ENCODE measurements at places on chromosomes 4 and X.

DNA sequence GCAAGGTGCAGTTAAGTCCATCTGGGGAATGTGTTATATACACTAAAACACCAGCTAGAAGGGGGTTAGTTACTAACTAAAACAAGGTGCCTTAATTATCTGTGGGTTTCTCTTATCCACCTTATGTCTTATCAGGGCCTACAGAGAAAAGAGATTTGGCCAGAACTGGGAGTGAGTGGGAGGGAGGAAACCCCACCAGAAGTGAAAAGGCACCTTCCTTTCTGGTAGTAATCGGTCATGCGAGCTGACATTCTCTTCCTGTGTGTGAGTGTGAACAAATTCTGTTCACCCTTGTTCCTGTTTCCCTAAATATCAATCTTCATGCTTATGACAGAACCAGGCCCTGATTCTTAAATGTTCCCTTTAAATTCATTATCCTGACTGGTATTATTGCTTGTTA, 43.5 kb downstream of the SRPX2 start:
- no peak for DNase-seq

DNA sequence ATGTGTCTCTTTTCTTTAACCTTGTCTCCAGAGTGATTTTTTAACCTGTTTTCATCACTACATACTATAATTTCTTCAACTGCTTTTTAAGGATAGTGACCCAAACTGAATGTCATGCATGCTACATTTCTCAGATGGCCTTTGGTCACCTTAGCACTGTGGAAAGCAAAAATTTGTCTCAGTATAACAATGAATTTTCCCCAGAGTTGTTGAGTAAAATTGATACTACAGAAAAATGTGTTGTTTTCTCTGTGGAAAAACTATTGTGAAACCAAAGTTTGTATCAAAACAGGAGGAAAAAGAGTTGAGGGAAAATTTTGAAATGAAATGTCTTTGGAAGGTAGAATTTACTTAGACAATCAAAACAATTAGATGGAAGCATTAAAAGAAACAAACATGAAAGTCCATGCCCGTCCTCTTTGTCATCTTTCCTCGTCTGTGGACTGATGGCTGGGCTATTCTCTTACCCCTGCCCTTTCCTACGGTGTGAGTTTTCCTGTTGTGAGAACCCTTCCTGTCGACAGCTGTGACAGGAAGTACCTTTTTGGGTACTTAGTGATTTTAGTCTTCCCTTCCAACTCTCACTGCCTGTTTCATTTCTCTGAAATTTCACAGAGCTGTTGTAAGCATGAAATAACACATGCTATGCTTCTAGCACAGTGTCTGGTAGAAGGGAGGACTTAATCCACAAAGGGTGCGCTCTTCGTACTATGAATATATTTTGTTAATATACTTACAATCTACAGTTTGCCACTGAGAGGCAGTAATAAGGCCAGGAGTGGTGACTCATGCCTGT, 50.8 kb downstream of the LRP2BP start:
- no peak for DNase-seq

DNA sequence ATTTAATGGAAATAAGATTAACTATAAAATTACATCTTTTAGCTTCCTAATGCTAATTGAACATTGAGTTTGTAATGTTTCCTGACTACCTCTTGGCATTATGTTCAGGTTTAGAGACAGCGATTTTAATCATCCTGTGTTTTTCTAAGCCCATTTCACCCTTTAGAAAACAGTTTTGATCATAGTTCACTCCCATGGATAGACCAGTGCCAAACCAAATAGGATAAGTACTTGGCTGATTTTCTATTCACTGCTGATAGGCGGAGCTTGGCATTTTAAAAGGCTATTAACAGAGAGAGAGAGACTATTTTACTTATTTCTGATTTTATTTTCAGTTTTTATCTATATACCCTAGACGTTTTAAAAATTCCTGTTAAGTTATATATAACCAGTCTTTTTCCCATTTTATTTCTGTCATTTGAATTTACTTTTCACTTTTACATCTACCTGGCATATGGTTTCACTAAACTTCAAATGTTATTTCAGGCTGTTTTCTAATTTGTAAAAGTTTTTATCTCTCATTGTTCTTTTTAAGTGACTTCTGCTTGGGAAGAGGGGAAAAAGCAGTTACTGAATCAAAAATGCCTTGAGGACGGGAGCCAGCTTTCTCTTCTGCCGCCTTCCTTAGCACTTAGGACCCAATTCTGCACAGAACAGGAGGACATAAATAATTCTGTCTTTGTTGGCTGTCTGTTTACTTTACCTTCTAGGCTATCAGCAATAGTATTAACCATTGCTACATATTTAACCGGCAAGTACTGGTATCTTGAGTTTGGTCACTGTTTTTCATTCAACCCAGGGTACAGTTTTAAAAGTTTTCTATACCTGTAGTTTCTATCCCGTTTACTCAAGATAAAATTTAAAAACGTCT, 46.4 kb downstream of the SGMS2 start:
- DNase-seq, result no peak

- no peak for DNase-seq
Measured at GRCh38 chr4:8315435-8316250, 46.1 kb downstream of the HTRA3 start.

GRCh38 chr4:28879178-28879577, 1841.0 kb upstream of the PCDH7 start:
- no peak for DNase-seq

Measured in stimulated activated CD8-positive, alpha-beta memory T cell treated with anti-CD3 and anti-CD28 coated beads, Interleukin-7, amount 100 ng/mL, for 1 hour (primary cell).